NCI-H1092 (cell line): ENCODE measurements at places on chromosomes 16 and 17.

DNA sequence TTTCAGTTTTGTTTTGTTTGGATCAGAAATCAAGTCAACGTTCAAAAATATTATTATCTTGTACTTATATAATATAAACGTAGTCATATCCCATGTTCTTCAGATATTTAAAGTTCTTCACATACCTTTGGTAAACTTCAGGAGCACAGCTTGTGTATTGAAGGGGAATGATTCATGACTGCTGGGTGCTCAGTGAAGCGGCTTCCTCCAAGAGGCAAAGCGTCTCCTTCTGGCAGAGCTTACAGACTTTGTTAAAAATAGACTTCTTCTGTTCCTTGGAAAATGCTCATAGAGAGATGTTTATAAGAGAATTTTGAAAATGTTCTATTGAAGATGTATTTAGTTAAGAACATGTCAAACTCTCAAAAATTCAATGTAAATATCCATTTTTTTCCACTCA lies 155.6 kb upstream of the CNTNAP4 start:
- DNase-seq: no peak

DNA sequence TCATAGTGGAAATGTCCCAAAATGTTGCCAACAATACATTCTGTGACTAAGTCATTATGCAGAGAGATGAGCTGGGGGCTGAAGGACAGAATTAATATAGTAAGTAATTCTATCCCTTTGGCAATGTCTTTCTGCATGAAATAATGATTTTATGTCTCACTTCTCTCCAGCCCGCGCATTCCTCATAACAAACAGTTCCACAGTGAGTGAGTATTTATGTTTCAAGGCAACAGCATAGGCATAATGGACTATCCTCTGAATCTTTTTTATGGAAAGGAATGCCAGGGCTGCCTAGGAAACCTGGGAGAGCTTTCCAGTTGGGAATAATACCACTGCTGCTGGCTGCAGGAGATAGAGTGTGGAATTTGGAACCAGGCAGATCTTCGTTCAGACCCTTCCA lies 477.7 kb downstream of the HS3ST4 start:
- no peak for DNase-seq

DNA sequence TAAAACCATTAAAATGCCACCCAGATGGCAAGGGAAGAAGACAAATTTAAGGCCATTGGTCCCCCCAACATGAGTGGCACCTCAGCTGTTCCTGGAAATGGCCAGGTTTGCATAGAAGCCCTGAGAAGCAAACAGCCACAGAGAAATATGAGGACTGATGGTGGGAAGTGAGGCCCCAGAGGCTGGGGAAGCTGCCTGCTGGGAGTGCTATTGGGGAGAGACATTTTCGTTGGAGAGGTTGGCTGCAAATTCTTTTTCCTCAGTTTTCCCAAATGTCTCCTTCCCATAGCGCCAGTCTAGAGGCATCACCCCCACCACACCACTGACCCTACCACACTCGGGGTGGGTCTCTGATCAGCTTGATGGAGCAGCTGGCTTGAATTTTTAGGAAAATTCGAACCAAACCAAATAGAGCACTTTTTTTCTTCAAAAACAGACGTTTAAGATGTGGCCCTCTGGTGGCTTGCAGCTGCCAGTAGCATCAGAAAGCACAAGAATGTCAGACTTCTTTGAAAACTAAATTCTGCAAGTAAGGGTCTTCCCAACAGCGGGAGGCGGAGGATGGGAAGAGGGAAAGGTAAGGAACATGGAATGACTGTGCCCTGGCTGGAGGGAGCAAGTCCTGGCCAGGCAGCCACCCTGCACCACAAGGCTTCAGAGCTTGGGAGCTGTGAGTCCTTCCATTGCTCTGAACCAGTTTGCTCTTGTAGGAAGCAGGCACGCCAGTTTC lies 13.2 kb upstream of the SLC12A3 start:
- no peak for DNase-seq

DNA sequence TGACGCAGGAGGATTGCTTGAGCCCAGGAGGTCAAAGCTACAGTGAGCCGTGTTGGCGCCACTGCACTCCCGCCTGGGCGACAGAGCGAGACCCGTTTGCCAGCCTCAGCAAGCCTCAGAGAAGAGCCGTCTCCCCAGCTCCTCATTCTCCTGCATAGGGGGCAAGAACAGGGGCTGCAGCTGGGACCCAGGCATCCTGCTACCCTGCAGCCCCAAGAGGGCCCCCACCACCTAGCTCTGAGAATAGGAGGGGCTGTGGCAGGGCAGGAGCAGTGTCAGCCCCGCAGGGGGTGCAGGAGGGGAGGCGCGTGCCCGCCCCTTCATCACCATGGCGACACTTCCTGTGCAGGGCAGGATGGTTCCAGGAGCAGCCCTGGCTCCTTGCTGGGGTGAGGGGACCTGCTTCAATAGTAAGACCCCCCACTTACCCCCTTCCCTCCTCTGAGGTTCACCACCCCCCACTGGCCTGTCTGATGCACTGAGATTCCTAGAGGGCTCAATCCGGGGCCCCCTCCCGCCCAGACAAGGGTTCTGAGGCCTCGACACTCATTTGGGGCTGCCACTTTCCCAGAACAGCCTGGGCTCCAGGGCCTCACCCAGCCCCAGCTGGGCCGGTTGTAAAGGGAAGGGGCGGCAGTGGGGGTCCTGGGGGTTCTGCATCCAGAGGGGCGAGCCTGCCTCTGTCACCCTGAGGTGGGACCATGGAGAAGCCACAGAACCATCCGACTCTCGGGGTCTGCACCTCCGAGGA lies 20.2 kb downstream of the VASN start:
- DNase-seq: peak; percentile 12

DNA sequence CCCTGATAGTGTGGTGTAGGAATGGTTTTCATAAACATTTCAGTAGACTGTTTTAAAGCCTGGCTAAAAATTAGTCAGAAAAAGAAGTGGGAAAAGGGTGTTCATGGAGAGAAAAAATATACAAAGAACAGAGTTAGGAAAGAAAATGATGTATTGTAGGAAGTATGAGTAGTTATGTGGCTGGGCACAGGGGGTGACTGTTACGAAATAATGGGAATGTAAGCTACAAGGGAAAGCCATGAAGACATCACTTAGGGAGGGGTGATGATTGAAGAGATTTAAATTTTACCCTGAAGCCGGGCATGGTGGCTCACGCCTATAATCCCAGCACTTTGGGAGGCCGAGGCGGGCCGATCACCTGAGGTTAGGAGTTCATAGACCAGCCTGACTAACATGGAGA lies 55.3 kb downstream of the NUP88 start:
- no peak for DNase-seq

DNA sequence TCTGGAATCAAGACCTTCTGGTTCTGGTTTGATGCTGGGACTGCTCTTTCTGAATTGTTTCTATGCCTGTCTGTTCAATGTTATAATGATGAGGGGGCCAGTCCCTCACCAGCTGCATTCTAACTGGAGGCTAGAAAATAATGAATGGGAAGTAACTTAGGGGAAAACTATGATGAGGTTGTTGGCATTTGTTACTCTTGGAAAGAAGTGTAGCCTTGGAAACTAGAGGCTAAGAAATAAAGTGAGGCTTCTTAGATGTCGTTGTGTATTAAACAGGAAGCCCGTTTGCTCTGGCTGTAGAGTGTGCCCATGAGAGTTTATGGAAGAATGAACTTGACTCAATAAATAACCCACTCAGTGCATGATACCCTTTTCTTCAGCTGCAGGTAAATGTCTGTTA lies 140.8 kb downstream of the PRKCA start:
- DNase-seq: no peak

DNA sequence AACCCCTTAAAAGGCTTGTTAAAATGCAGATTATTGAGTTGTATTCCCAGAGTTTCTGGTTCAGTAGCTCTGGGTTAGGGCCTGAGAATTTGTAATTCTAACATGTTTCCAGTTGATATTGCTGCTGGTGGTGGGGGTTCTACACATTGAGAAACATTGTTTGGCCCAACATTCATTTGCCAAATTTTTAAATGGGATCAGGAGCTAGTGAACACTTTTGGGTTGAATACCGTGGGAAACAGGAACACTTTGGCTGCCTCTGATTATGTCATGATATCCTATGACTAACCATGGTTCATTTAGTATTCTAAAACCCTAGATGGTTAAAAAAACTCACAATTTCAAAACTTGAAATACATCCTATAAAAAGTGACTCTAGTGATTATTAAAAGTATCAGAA lies 89.3 kb downstream of the RPGRIP1L start:
- no peak for DNase-seq

DNA sequence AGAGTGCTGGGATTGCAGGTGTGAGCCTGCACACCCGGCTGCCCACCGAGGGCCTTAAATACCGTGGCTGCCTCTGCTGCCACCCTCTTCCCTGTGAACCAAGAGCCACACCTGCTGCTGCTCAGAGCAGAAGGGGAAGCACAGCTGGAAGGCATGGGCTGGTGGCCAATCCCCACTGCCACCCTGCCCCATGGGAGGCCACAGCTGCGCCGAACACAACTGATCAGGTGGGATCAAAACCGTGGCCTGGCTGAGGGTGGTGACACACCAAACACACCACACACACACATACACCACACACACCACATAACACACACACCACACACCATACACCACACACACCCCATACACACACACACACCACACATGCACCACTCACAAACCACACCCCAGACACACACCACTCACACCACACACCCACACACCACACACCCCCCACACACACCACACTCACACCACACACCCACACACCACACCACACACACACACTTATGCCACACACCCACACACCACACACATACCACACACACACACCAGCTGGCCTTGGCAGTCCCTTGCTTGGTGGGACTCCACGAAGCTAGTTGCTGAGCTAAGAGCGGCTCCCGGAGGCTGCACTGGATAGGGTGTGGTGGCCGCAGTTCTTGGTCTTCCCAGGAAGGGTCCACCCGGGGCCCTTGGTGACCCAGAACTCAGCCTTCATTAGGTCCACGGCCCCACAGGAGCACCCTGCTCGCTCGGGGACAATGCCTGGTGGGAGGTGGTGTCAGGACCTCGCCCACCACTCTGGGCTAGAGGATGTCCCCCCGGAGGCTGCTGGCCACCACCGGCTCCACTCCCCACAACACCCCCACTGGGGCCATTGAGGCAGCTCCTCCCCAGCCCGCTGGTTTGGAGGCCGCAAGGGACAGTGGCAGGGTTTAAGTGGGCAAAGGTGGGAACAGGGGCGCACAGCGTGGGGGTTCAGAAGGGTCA lies 14.9 kb downstream of the CEP131 start:
- peak; percentile 30 for DNase-seq
